ENCODE measurements at places on chromosomes 3 and 15.
A peak's percentile ranks its signal among the peaks of the same experiment; 100 is the strongest.

GRCh38 chr3:25448750-25449692 is 21.0 kb downstream of the RARB start:
- no peak for DNase-seq

DNA sequence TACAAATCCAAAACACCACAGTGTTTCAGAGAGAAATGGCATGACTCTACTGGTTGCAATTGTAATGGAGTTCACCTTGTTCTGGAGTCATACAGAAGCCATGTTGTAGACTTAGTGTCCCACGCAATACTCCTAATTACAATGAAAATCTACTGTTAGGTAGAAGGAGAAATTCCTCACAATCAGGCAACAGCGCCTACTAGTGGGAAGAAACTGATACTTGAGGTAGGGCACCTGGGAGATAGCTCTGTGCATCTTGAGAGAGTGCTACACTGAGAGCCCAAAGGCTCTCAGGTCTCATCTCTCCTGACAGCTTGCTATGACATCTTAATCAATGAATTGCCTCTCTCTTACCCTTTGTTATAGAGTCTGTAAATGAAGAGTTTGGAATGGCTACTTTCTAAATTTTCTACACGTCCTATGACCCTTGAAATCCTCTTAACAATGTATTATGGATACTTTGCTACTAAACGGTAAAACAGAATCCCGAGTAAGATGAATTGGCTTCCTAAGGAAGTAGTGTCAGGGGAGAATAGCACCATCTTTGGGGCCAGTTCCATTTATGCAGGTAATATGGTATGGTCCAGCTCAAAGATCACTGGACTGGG is 422.7 kb upstream of the TPRG1 start:
- peak; percentile 60 for DNase-seq

DNA sequence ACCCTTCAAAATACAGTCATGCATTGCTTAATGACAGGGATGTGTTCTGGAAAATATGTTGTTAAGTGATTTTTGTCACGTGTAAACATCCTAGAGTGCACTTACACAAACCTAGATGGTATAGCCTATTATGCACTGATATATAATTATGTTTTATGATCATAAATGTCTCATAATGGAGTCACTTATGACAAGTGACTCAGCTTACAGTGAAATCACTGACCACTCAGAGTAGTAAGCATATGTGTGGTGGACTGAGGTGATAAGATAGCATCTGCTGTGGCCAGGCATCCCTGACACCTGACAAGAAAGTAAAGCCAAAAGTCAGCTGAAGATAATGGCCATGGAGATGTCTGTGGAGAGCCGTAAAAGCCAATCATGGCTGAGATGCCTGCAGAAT is 5.4 kb downstream of the ACAD11 start:
- DNase-seq: no peak

DNA sequence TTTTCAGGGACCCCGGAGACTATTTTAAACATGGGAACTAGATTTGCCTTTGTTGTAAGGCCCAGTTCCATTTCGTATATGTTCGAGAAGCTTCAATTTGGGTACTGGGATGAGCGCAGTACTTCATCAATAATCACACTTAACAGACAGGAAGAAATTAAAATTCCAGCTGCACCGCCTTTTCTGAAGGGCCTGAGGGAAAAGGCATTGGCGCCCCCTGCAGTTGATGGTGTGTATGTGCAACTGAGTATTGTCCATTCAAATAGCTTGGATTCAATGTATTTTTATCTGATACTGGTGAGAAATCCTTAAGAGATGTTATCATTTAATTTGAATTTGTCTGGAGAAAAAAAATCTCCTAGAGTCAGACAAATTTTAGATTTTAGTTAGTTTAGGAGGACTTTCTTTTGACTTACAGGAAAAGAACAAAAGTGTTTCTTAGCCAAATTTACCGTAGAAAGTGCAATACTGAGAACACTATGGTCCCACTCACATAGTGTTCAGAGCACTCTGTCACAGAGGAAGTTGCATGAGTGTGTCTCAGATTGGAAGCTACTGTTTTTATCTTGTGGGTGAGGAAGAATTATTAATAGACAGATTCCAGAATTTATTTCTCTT is 5.4 kb upstream of the ALDH1A2 start:
- peak; percentile 69 for DNase-seq
